ENCODE measurements at places on chromosomes 6 and 20.

DNA sequence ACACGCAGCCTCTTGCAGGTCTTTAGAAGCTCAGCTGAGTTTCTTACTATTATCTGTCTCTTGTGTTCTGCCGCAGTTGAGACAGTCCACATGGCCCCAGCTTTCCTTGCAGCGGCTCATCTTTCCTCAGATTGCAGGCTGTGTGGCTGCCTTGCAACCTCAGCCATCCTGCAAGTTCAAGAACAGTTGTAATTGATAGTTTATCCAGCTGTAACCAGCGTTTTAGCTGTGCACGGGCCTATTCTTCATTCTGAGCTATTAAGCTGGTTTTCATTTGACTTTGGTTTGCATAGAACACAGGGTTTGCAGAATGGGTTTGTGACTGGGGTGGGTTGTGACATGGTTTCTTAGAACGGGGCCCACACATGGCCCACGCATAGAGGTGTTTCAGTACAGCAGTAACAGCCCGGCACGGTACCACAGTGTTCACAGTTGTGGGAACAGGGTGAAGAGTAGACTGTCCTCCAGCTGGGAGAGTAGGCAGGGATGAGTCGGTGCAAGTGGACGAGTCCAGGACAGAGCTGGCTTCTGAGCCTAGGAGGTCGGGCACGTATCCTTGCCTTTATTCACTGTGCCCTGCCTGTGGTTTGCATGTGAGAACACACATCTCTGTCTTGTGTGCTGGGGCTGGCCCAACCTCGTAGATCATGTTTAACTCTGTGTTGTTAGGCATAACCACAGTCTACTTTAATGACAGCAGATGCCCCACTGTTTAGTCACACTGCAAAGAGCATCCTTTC, 89.2 kb downstream of the RPP40 start:
- no peak for DNase-seq

DNA sequence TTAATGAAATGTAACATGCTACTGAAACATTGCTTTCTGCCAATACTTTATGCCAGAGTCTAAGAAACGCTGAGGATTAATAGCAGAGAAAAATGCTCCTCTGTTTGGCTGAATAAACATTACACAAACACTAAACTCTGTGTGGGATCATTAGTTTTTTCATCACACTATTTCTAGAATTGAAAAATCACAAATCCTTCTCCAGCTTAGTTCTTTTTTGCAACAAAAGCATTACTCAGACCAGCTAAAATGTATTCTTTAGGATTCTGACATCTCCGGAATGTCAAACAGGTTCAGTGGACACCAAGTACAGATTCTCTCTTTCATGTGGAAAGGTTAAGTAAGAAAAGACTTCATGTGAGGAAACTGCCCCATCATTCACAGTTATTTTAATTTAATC, 226.9 kb downstream of the SIM1 start:
- DNase-seq, result no peak

DNA sequence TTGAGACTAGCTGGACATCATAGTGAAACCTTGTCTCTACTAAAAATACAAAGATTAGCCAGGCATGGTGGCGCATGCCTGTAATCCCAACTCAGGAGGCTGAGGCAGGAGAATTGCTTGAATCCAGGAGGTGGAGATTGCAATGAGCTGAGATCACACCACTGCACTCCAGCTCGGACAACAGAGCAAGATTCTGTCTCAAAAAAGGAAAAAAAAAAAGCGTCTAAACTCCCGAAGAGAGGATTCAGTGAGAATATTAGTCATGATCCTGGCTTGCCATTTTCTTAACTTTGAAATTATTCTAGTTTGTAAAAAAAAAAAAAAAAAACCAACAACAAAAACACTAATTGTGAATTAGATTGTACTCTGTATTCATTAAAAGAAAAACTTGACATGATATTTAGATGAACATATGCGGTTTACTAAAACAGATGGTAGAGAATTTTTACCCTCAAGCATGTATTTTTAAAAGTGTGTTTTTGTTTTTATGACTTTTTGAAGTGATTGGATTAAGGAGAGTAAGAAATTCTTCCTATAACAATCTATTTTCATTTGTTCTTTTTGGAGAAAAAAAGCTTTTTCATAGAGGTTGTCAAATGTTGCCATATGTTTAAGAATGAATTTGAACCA, 80.7 kb downstream of the UST start:
- no peak for DNase-seq

GRCh38 chr6:135994857-135995544, 143.5 kb downstream of the PDE7B start:
- DNase-seq, result no peak

DNA sequence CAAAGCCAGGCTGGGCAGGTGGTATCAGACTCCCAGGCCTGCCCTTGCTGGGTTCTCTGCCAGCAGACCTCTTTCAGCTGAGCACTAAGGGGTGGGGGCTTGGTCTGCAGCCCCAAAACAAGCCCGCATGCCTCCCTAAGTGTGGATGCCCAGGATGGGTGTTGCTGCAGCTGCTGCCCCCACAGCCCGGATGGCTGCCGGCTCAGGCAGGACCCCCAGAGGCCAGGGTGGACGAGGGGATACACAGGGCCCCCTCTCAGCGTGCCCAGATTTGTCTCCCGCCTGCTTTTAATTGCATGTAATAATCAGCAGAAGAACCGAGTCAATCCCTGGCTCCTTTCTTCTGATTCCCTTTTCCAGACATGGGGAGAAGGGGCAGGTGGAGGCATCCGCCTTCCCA, 60.8 kb downstream of the VEGFA start:
- no peak for DNase-seq

DNA sequence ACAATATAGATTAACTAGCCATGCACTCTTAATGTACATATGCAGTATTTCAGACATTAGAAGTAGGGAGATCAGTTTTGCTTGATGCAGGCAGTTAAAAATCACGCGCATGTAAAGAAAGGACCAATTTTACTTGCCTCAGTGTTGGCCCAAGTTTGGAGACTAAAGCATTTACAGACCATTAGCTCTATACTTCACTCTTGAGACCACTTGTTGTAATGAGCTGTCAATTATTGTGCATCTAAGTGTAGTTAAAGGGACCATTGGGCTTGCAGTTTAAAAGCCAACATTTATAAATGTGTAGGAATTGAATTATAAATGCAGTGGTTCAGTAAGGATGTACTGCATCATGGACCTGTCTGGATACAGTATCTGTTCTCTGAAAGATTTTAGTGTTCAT, 53.7 kb downstream of the PLCB4 start:
- DNase-seq, result no peak

- DNase-seq, result no peak
These were observed 8.4 kb upstream of the ULBP2 start for GRCh38 chr6:149933461-149933860.

- DNase-seq, result no peak
These were observed 49.3 kb downstream of the CYB5R4 start for GRCh38 chr6:83908813-83909212.

DNA sequence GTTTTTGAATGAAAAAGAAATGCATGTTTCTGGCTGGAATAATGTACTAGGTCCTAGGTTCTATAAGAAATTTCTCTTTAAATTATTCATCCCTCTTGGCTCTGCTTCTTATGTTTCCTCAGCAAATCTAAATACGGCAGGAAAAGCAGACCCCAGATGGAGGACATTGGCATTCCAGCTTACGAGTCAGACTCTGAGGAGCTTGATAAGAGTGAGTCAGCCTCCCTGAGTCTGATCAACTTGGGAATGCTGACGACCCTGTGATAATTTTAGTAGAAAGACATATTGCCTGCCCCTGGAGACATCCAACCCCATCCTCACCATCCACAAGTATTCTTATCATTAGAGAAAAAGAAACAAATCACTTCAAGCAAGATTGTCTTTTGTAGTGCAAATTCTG, 509.7 kb upstream of the MARCKS start:
- no peak for DNase-seq

GRCh38 chr6:155325700-155326516, 11.6 kb upstream of the TFB1M start:
- no peak for DNase-seq

DNA sequence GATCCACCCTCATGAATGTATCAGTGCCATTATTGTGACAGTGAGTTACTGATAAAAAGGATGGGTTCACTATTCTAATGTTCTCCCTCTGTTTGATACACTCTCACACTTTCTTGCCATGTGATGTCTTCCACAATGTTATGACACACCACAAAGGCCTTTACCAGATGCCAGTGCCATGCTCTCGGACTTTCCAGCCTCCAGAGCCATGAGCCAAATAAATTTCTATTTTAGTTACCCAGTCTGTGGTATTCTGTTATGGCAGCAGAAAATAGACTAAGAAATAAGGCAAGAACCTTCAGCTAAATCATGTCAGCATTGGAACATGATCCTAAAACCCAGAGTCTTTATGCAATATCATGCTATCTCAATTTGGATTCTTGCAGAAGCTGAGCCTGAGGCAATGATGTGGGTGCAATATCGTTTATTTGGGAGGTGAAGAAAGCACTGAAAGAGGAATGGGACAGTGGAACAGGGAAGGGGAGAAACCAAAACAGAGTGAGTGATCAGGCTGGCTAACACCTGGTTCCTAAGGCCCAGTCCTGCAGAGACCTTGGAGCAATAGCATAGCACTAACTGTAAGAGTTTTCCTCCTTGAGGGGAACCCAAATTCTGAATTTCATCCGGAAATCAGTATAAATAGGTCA, 130.4 kb upstream of the LRFN2 start:
- DNase-seq, result no peak

DNA sequence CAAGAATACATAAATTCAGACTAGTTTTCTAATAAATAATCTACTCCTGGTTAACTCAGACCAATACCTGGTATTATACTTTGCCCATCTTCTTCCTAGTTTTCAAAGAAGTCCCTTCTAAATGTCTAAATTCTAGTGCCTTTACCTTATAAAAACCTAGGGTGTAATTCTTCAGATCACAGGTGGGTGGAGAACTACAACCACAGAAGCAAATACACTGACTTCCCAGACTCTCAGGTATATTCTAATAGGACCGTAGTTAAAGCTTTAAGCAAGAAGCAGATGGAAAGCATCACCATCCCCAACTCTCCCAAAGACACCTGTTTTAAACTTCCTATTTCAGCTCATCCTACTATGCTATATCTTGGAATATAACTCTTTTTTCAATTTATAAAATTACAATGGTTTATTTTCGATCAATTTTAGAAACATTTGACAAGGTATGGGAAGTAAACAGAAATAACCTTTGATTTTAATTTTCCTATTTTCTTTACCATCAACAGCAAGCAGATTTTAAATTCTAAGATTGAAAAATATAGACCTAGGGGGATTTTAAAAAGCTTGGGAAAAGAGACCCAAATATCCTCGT, 15.8 kb downstream of the MAN1A1 start:
- no peak for DNase-seq

DNA sequence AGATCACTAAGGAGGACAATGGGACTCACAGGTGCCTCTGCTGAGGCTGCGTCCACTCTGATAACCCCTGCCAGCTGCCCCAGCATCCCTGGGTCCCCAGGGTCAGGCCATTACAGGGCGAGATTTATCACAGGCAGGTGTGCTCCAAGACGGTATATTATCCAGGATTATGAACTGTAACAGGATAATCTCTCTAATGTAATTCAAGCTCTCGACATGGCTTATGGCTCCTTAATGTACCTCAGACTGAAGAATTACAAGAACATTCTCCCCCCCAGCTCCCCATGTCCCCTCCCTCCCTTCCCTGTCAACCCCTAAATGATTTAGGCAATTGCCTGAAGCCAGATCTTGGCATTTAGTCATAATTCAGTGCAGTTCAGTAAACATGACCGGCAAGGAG, 86.8 kb downstream of the NCR2 start:
- no peak for DNase-seq

- DNase-seq, result no peak
These were observed 321.2 kb downstream of the GJA1 start for GRCh38 chr6:121756666-121757065.

GRCh38 chr6:7268816-7269555, 44.0 kb downstream of the SSR1 start:
- DNase-seq, result no peak

GRCh38 chr6:56637640-56638039, 5.0 kb downstream of the DST start:
- no peak for DNase-seq

DNA sequence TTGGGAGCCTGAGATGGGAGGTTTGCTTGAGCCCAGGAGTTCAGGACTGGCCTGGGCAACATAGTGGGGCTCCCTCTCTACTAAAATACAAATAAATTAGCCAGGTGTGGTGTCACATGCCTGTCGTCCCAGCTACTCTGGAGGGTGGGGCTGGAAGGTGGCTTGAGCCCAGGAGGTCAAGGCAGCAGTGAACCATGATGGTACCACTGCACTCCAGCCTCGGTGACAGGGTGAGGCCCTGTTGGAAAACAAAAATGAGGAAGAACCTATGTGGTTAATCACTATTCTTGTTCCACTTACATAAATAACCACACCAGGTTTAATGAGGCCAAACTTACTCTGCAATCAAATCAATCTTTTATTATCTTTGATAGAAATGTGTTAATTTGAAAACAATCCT, 5.4 kb downstream of the PPDPF start:
- DNase-seq, result no peak

- DNase-seq, result no peak
These were observed 23.4 kb upstream of the VEGFA start for GRCh38 chr6:43746613-43747102.

DNA sequence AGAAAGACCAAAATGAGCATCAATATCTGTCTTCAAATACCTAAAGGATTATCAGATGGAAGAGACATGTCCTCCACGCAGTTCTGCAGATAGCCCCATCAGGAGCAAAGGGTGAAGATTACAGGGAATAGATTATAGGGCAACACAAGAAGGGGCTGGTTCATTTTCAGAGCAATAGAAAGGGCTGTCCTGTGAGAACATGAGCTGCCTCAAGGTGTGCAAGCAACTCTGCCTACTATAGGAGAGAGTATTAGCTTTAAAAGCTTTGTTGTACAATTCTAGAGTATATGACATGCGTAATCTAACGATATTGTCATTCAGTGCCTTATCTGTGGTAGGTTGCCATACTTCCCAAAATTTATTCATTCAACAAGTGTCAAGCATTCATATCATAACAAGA, 112.7 kb downstream of the NRSN1 start:
- no peak for DNase-seq

GRCh38 chr20:5608104-5608441, 142.1 kb upstream of the SHLD1 start:
- no peak for DNase-seq

- no peak for DNase-seq
These were observed 14.3 kb downstream of the PHF3 start for GRCh38 chr6:63649847-63650265.

GRCh38 chr6:89977808-89978748, 83.8 kb downstream of the GJA10 start:
- no peak for DNase-seq

- no peak for DNase-seq
These were observed 11.4 kb downstream of the LBP start for GRCh38 chr20:38357653-38358207.

DNA sequence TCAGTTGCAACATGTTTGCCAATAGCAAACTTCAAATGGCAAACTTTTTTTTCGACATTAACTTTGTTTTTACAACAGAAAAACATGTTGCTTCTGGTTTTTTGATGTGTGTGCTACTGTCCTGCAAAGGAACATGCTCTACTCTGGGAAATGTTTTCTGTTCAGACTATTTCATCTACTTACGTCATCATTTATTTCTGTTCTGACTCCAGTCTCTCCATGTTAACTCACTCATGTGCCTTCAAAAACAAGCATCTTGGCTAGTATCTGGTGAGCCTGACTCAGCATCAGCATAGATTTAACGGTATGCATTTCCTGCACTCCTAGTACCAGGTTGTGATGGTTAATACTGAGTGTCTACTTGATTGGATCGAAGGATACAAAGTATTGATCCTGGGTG, 36.1 kb upstream of the MAP7 start:
- DNase-seq, result no peak

GRCh38 chr6:111603040-111603439, 2.6 kb downstream of the TRAF3IP2 start:
- DNase-seq, result no peak

GRCh38 chr6:6699741-6700367, 111.3 kb downstream of the LY86 start:
- DNase-seq, result no peak

All from T-helper 2 cell treated with Interferon-gamma antibody and Interleukin-4, amounts not matched to agents 5 μg/mL and 100 μg/mL, for 36 hours (primary cell).